ENCODE measurements at places on chromosomes 2 and 18.

DNA sequence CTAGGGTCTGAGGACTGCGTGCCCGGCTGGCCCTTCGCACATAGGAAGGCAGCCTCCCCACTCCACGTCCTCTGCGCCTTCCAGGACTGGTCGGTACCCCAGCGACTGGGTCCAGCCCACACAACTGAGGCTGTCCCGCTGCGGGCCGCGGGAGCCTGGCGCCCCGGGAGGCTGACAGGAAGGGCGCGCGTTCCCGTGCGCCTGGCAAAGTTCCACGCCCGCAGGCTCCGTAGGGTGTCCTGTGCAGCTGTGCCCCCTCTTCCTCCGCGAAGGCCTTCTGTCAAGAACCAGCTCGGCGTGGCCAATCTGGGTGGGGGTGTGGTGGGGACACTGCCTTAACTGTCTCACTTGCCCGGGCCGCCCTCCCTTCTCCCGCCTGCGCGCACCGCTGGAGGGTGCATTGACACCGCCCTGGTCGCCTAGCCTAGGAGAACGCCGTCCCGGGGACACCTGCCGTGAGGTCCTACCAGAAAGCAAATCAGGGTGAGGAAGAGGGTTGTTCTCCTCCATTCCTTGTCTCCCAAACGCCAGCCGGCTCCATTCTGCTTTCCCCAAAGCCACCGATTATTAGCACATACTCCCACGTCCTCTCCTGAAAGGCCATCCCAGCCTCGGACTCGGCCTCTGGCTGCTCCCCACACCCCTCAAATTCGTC lies 618 bp upstream of the LYPD1 start:
- DNase-seq: no peak

GRCh38 chr18:63878343-63878742 lies 9.2 kb upstream of the SERPINB2 start:
- DNase-seq: no peak

GRCh38 chr18:46035696-46036680 lies 36.1 kb downstream of the PSTPIP2 start:
- no peak for DNase-seq

GRCh38 chr18:26091047-26091630 lies 726 bp upstream of the SS18 start:
- peak; percentile 51 for DNase-seq

DNA sequence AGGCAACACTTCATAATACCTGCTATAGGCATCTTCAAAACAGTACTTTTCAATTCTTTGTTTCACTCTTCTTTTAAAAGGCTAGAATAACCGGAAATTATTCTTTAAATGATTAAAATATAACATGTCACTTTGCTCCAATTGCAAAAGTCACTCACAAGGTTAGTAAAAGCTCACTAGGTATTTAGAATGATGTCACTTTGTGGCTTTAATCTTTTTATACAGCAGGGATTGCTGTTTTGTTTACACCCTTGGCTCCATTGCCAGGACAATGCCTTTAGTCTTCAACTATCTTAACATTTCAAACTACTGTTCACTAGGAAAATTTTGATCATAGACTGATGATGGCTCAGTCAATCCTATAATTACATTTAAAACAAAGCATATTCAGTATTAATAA lies 157.1 kb downstream of the BAZ2B start:
- no peak for DNase-seq

GRCh38 chr18:56789004-56789888 lies 138.1 kb downstream of the WDR7 start:
- no peak for DNase-seq

DNA sequence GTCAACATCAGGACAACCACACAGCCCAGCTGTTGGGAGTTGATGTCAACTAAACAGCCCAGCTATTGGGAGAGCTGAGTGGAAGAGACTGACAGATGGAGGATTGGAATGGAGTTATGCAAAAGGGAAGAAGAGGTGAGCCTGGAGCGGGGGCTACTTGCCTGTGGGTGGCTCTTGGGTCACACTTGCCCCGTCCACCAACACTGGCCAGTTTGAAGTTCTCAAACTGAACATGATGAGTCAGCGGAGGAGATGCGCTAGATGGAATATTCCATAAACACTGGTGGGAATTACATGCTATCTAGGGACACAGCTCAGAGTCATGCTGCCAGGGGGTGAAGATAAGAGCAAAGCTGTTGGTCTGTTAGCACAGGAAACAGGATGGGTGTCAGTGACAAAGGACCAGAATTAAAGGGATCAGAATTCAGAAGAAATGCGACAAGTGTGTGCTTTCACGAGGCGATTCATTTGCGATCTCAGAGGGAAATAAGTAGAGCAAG lies 33.2 kb upstream of the AGAP1 start:
- no peak for DNase-seq

DNA sequence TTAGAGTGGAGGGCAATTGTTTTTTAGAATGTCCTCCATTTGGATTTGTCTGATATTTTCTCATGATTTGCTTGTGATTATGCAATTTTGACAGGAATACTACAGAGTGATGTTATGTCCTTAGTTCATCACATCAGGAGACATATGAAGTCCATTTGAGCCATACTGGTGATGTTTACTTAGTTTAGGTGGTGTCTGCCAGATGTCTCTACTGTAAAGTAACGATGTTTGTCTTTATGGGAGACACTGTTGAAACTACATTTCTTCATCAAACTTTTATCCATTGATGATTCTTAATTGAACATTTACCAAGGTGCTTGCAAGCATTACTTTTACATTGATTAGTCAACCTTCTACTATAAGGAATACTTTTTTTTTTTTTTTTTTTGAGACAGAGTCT lies 4.9 kb upstream of the SNORC start:
- DNase-seq: no peak

GRCh38 chr2:181776336-181776735 lies 96.0 kb upstream of the NEUROD1 start:
- DNase-seq: no peak

GRCh38 chr2:241771286-241772062 lies 5.1 kb upstream of the GAL3ST2 start:
- no peak for DNase-seq

DNA sequence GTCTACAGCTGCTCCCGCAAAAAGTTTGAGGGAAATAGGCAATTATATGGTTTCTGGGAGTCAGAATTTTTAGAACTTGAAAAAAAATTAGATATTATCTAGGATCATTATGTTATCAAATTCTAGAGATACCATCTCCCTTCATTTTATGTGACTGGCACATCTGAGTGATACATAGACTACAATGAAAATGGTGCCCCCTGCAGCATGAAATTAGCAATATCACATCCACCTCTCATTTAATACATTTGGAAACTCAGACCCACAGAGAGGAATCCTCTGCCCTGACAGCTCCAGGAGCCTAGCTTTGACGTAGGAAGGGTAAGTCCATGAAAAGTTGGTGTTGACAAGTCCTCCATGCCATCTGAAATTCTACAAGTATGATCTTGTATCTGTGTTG lies 381.6 kb downstream of the SUCLG1 start:
- DNase-seq: peak; percentile 39

GRCh38 chr2:49045083-49045482 lies 109.2 kb downstream of the FSHR start:
- no peak for DNase-seq

- no peak for DNase-seq
These were observed 326.9 kb upstream of the TNP1 start for GRCh38 chr2:217186668-217187159.

DNA sequence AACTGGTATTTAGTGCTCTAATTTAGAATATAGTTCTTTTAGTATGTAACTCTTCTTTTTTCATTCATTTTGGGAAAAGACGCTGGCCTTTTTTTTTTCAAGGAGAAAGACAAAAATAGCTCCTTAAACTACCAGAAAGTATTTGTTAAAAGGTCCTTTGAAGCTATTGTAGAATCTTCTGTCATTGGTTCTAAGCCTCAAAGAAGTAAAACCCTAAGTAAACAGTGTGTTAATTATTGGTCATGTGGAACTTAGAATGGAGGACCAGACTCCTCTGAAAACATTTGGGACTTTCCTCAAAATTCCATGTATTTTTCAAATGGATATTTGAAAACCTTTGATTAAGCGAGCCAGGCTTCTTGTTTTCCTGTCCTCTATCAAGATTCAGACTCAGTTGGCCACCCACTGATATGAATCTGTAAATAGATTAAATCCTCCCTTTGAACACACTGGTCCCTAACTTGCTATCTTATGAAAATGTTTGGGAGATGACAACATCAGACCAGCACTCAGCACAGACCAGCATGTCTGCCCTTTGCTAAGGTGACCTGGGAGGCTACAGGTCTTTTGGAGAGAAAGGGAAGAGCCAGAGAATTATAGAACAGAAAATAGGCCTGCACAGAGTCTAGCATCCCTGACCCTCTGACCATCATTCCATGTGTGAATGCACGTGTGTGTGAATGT lies 120.3 kb upstream of the GATA6 start:
- DNase-seq: no peak

DNA sequence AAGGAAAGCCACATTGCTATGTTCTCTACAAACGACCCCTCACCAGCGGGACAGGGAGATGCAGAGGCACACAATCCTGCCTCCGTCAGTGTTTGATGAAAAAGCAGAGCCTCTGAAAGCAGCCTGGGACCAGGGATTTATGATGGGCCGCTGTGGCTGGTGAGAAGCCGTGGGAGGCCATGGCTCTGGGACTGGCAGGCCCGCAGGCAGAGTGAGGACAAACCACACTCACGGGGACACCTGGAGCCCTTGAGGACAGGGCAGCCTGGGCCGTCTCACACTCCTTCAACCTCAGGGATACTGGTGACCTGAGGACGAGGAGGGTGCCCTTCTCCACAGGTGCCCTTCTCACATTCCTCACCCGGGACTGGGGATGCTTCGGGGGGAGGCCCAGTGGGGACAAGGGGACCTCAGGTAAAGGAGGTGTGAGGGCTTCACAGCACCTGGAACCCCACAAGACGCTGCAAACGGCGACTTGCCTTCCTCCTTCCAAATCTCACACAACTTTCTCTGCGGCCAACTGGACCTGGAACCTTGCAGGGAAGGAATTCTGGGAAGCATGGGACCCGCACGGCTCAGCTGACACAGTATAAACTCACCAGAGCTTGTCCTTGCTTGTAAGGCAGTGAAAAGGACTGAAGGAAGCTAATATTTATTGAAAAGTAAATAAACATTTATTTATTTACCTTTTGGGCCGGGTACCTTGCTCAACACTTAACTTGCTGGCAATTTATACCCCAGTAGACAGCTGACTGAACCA lies 5.3 kb upstream of the LDLRAD4 start:
- DNase-seq: no peak

DNA sequence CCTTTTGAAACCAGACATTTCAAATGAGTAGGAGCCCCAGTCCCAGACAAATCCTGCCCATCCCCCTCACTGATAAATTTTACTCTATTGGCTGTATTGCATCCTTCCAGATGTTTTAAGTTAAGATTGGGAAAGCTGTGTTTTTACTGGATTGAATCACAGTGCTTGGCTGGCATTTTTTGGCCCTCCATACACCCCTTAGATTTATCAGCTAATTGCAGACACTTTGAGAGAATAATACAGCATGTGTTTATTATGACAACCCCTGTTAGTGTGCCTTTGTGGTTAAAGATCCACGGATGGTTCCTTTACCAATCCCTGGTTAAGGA lies 74.9 kb downstream of the ANTXR1 start:
- no peak for DNase-seq

DNA sequence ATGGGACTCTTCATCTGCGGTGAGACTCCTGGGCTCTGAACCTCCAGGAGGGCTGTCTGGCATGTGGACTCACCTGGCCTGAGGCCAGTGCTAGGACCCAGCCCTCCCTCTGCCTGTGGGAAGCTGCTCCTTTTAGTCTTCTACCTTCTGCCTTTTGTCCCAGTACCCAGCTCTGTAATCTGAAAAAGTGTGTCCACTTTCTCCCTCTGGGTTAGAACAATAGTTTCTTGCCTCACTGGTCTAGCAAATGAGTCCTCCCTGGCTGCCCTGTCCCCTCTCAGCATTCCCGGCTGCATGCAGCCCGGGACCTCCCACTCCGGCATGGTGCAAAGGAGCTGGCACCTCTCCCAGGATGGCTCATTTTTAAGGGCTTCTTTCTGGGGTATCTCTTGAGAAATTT lies 25.9 kb downstream of the GKN2 start:
- no peak for DNase-seq

GRCh38 chr2:37061776-37062175 lies 22.4 kb downstream of the HEATR5B start:
- DNase-seq: no peak

DNA sequence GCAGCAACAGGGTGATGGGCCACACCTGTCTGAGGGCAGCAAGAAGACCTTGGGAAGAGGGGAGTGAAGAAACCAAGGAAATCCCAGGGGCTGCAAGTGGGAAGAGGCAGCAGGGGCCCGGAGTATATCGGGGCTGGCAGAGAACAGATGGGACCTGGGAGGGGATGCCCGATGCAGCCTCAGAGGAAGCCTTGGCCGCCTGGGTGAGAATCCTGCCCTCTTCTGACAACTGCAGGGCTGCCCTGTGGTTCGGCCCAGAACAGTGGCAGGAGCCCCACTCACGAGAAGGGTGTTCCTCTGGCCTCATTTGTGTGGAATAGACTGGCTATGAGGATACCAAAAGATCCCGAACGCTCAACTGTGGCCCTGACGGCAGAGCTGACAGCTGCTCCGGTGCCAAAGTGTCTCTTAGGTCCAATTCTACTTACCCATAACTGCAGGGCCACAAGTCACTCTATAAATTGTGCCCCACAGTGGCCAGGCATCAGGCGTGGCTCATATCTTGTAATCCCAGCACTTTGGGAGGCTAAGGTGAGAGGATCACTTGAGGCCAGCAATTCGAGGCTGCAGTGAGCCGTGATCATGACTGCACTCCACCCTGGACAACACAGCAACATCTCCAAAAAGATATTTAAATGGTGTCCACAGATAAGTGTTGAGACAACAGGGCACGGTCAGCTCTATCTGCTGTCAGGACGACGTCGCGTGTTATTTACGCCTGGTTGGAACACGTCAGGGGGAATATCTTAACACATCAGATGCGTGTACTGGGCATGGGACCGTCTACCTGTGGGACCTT lies 23.6 kb upstream of the ID2 start:
- no peak for DNase-seq

DNA sequence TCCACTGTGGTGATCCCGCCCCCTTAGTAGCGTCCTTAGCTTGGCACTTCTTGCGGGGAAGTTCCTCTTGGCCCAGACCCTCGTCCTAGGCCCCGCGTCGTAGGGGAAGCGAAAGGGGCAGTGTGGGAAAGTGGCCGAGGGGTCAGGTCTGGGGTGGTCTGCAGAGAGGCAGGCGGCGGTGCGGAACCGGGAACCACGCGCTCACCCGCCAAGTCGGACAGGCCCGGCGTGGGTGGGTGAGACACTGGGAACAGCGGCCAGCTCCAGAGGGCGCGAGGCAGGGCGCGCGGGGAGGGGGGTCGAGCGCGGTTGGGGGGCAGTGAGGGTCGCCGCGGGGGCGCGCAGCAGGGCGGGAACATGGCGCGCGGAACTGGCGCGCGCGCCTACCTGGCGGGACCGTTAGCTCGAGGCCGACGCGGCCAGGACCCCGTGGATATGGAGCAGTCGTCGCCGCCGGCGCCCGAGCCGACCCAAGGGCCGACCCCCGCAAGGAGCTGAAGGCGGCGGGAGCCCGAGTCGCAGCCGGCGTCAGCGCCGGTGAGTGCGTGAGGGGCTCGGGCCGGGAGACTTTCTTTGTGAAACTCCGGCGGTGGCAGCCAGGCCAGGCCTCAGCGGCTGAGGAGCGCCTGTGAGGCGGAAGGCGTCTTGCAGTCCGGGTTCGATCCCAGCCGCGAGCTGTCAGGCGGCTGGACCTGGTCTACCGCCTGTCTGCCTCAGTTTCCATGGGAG lies 2896.7 kb upstream of the TEKT4 start:
- no peak for DNase-seq

- DNase-seq: no peak
These were observed 33.8 kb downstream of the PCARE start for GRCh38 chr2:29040552-29040951.

GRCh38 chr2:219736209-219736608 lies 108.8 kb downstream of the SLC4A3 start:
- DNase-seq: peak; percentile 56
